ENCODE measurements at places on chromosomes 4 and X.

GRCh38 chr4:160510928-160511327 lies 1408.0 kb downstream of the RAPGEF2 start:
- DNase-seq: no peak

- DNase-seq: no peak
Observed at GRCh38 chr4:111960241-111960667, 185.0 kb upstream of the FAM241A start.

- no peak for DNase-seq
Observed at GRCh38 chr4:74174941-74175340, 17.0 kb downstream of the MTHFD2L start.

- DNase-seq: no peak
Observed at GRCh38 chrX:107451731-107452130, 2.3 kb downstream of the FRMPD3 start.

GRCh38 chr4:71752383-71753042 lies 31.4 kb downstream of the GC start:
- DNase-seq: no peak

GRCh38 chrX:98065151-98065550 lies 1181.4 kb downstream of the RPA4 start:
- DNase-seq: no peak

DNA sequence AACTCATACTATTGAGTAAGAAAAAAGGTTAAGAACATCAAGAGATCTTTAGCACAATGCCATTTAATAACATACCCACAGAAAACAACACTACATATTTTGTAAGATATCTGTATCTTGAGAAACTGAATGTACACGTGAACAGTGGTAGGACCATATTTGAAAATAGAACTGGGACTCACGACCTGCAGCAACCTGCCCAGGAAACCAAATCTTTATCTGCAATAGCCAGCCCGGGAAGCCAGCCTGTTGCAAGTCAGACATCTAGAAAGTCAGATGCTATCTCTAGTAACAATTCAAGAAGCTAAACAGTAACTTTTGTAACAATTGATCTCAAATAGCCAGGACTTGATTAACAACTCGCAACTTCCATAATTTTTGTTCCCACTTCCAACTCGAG lies 52.6 kb upstream of the SOD3 start:
- DNase-seq: no peak

GRCh38 chr4:139050446-139050845 lies 34.9 kb downstream of the NOCT start:
- no peak for DNase-seq

DNA sequence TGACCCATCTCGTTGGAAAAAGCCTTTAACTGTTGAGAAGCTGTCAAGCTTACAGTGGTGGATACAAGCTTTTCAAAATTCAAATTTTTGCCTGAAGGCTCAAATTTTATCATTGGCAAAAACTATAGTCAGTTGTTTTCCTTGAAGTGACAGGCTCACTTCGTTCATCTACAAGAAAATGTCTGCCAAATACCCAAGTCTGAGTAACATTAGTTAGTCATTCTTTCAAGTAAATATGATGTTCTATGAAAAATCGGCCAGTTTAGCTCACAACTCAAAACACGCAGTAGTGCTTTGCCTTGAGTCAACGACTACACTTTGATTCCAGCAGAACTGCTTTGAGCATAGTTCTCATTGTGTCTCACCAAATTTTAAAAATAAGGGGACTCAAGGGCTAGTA lies 170.3 kb upstream of the MAMLD1 start:
- no peak for DNase-seq

DNA sequence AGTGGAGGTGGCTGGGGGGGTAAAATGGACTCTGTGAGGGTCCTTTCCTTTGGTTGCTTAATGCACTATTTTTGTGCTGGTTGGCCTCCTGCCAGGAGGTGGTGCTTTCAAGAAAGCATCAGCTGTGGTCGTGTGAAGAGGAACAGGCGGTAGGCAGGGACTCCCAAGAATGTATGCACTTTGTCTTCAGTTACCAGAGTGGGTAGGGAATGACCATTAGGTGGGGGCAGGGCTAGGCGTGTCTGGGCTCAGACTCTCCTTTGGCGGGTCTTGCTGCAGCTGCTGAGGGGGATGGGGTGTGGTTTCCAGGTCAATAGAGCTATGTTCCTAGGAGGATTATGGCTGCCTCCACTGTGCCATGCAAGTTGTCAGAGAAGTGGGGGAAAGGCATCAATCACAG lies 509.0 kb downstream of the PCDH19 start:
- DNase-seq: no peak

All from stimulated activated CD8-positive, alpha-beta memory T cell treated with anti-CD3 and anti-CD28 coated beads, Interleukin-2, amount 100 ng/mL, for 1 hour (primary cell).